ENCODE measurements at places on chromosomes 7 and 10.
A peak's percentile ranks its signal among the peaks of the same experiment; 100 is the strongest.

DNA sequence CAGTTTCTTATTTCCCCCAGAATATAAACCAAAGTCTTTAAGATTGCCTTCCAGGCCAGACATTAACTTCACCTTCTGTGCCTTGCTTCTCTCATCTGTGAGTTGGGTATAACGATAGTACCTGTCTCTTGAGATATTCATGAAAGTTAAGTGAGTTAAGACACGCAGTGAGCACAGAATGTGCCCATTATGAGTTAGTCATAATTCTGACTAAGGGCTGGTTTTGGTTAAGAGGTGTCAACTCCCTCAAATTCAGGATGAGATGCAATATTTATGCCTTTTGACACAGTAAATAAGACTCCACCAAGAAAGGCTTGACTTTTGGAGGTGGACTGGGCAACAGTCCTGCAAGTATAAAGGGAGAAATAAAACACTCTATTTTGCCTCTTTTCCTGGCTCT is 528.7 kb upstream of the IGFBP3 start:
- no peak for DNase-seq

GRCh38 chr10:10734356-10735064 is 283.2 kb upstream of the CELF2 start:
- no peak for DNase-seq

GRCh38 chr10:33134011-33134751 is 176.2 kb upstream of the ITGB1 start:
- peak; percentile 80 for DNase-seq

DNA sequence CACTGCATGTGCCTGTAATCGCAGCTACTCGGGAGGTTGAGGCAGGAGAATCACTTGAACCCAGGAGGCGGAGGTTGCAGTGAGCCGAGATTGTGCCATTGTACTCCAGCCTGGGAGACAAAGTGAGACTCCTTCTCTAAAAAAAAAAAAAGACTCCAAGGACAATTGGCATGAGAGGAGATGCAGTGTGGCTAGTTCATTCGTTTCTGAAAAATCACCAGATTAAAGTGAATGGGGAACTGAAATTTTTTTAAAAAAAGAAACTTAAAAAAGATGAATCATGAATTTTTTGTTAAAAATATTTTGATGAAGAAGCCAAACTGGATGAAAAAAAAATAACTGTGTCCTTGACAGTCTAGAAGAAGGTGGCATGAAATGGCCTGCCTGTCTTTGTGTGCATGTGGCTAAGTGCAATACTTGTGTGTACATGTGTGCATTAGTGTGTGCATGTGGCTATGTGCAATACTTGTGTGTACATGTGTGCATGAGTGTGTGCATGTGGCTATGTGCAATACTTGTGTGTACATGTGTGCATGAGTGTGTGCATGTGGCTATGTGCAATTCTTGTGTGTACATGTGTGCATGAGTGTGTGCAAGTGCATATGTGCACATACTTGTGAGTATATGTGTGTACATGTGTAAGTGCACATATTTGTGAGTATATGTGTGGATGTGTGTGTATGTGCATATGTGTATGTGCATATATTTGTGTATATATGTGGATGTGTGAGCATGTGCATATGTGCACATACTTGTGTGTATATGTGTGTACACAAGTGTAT is 391.7 kb upstream of the KLF6 start:
- DNase-seq = no peak

GRCh38 chr10:106542461-106542860 is 622.0 kb downstream of the SORCS1 start:
- DNase-seq = no peak

DNA sequence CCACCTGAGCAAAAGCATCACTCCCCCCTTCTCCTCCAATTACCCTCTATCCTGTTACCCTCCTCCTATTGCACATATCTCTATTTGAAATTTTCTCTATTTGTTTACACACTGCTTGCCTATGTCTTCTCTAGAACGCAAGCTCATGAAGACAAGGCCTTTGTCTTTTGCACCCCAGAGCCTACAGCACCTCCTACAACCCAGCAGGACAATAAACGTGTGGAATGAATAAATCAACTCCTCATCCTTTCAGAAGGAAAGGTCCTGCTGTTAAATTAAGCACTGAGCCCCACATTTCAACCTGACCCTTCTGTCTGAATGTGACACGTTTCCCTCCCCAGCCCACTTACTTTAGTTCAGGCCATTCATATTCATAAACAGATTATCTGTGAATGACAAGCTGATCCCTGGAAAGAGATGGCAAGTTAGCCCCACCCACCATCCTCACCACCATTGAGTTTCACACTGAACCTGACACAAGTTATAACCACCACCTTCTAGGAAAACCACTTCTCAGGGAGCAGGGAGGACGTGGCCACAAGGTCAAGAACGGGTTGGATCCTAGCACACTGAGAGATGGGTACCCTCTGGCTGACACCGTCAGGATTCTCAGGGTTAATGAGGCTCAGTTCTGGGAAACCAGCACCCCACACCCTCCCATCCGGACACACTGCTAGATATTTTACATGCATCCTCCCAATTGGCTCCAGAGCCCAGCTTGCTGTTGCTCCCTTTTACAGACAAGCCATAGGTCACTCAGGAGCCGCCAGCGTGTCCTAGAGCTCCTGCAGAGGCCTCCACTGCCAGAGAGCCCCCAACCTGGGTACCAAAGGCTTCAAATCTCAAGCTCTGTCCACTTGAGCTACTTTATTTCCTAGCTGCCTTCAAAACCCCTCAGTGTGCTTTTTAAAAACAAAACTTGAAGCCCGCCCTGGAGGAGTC is 934 bp downstream of the PRTFDC1 start:
- DNase-seq = no peak

- peak; percentile 34 for DNase-seq
These were observed 672 bp downstream of the LCOR start for GRCh38 chr10:96832721-96833219.

DNA sequence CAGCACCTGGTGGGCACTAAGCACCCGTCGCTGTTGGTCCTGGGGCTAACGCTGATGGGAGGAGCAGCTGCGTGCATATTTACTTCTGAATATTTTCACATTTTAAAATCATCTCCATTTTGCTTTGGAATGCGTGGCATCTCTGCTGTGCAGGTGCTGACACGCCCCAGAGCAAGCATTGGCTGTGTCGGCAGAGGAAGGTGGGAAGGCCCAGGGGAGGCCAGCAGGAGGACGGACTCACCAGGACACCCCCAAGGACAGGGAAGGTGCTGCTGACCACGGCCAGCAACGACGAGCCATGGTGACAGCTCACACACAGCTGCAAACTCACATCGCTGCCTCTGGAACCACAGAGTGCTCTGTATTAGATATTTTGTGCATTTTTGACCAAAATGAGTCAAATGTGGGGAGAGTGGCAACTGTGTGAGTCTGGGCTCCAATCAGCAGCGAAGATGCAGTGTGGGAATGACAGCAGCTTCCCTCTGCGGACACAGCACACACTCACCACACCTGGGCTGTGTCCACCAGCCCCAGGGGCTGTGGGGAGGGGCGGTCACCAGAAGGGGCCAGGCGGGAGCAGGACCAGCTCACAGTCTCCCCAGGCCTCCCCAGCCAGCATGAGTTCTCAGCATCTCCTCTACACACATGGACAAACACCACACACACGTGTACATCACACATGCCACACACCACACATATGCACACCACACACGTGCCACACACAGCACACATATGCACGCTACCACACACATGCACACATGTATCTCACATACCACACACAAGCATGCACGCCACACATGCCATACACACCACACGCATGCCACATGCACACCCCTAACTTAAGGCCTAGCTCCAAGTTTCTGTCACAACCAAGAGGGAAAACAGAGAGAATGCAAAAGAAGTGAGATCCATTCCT is 58.2 kb downstream of the PTPRN2 start:
- DNase-seq = no peak

- DNase-seq = no peak
These were observed 549.1 kb downstream of the NXPH1 start for GRCh38 chr7:8982338-8982992.

GRCh38 chr7:7795630-7796121 is 77.3 kb upstream of the RPA3 start:
- no peak for DNase-seq

- DNase-seq = no peak
These were observed 24.6 kb downstream of the DYNC2I1 start for GRCh38 chr7:158880973-158881372.

- peak; percentile 32 for DNase-seq
These were observed 3.1 kb upstream of the CAPZA2 start for GRCh38 chr7:116859323-116859722.

DNA sequence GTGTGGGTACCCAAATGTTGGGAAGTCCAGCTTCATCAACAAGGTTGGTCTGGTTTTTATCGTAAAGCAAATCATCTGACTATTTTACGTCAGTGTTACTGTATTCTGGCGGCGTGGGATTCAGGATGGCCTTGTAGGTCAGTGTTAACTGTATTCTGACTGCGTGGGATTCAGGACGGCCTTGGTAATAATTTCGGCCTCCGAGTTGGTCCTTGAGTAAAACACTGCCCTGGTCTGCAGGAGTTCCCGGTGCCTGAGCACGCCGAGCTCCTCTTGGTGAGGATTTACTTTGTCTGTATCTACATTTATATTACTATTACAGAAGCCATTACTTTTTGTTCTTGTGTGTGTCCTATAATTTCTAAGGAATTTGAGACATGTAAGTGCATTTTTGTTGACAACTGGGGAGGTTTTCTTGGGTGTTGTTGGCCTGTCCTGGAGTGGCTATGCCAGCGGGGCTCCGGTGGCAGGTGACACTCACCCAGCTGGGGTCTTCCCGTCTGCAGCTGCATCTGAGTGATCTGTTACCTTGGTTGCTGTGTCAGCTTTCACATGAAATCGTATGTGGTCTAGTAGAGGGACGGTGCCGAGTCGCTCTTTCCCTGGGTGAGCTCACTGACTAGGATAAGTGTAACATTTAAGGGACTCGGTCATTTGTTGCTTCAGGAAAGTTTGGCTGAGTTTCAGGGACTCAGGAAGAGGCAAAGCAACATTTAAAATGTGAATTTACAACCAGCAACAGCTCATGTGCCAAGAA is 9.2 kb downstream of the GTPBP4 start:
- no peak for DNase-seq

DNA sequence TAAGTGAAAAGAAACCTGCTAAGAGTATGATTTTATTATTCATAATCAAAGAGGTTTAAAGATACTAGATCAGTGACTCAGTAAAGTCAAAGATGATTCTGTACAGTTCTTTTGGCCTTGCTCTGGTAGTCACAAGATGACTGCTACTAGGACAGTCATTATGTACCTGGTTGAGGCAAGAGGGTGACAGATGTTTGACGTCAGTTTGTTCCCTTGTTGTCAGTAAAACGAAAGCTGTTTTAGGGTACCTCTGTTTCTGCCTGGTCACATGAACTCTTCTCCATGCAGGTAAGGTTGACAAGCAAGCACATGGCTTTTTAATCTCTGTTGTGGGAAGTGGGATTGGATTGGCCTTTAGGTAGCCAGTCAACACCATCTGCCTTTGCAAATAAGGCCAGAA is 308.0 kb downstream of the EXOC4 start:
- no peak for DNase-seq

DNA sequence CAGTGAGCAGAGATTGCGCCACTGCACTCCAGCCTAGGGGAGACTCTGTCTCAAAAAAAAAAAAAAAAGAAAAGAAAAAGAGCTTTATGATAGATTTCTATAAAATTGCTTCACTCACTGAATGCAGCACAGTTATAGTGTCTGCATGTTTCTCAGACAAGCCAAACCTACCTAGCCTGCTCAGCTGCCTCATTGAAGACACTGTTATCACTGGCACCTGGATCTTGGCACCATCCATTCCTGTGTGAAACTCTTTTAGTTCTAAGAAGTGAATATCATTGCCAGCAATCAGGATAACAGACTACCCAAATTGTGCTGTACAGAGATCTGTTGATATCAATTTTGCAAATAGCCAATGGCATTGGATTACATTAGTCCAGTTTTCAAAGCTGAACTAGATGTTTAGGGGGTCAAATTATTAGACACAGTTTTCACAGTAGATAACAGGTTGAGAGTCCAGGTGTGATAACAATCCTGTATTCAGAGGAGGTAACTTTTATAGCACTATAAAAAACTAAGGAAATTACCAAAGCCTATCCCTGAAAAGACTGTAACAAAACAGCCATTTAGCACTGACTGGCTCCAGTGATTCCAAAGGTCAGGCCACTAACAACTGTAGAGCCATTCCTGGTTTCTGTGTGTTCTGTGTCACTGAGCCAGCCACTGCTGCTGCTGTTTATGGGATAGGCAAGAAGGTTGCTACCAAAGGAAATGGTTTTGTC is 17.1 kb downstream of the PDSS1 start:
- no peak for DNase-seq
